ENCODE measurements at places on chromosomes 1 and 21.

GRCh38 chr1:40081871-40082270 lies 15.2 kb downstream of the PPT1 start:
- DNase-seq: no peak

GRCh38 chr1:202143768-202144401 lies 652 bp downstream of the ARL8A start:
- DNase-seq: no peak

DNA sequence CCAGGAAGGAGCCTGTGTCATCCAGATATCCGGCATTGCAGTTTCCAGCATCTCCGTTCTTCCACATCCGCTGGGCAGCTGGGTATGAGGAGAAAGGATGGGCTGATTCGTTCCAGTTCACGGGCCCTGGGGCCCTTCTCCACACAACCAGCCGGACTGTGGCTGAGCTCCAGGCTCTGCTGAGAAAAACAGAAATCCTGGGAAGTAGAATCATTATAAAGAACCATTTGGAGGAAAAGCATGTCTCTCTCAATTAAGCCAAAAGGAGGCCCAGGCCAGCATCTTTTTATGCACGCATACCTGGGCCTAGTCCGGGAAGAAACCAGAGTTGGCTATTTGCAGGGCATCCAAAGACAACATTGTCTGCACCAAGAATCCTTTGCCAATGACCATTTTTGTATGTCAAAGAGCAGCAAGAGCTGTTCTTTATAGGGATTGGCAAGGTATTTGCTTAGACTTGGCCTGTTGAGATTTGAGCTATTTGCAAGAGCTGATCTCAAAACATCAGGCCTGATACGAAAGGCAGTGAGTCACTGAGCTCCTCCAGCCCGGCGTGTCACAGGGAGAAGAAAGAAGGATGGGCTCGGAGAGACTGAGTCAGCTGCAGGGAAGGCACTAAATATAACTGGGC lies 84.9 kb upstream of the ARHGEF16 start:
- DNase-seq: no peak

DNA sequence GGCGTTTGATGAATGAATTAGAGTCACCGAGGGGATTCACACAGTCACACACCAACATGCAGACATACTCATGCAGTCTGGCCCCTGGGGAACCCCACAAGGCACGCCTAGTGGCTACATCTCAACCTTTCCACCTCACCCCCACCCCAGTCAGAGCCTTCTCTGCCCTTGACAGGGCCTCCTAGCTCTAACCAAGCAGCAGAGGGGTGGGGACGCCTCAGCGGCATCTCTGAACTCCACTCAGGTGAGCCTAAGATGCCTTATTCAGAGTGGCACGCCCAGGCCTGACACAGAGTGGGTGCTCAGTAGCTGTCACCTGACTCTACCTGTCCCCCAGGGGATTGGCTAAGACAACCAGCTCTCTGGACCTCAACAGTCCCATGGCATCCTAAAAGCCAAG lies 3.7 kb upstream of the SDC3 start:
- no peak for DNase-seq

DNA sequence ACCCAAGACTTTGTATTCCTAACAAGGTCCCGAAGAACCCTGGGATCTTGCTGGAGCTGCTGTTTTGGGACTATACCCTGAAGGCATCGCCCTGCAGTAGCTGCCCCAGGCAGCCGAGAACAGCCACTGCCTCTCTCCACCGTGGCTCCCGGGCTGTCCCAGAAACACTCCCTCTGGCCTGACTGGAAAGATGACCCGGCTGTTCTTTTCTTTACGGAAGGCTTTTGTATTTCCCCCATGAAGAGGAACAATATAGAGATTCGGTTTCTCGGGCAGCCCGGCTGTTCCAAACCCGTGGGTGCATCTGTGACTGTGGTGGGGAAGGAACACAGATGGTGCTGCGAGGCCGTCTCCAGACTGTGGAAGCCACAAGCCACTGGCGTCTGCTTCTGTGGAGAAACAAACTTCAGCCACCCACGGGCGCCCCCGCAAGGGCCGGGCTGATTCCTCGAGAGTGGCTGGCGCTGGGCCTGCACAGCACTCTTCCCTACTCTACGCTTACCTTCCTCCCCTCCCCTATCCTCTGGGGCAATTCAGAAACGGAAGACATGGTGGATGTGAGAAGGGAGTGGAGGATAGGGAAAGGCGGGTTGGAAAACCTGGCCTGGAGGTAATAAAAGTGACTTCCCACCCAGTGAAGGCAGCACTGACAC lies 33.7 kb upstream of the VASH2 start:
- no peak for DNase-seq

DNA sequence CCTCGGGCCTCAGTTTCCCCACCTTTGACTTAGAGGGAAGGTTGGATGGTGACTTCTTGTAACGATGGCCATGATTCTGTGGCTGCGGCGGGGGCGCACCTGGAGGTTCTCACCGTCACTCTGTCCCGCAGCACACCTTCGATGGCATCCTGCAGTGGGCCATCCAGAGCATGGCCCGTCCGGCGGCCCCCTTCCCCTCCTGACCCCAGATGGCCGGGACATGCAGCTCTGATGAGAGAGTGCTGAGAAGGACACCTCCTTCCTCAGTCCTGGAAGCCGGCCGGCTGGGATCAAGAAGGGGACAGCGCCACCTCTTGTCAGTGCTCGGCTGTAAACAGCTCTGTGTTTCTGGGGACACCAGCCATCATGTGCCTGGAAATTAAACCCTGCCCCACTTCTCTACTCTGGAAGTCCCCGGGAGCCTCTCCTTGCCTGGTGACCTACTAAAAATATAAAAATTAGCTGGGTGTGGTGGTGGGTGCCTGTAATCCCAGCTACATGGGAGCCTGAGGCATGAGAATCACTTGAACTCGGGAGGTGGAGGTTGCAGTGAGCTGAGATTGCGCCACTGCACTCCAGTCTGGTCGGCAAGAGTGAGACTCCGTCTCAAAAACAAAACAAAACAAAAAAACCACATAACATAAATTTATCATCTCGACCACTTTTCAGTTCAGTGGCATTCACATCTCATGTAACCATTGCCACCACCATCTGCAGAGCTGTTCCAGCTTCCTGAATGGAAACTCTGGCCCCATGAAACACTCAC lies 2.1 kb upstream of the PFKL start:
- peak; percentile 47 for DNase-seq

DNA sequence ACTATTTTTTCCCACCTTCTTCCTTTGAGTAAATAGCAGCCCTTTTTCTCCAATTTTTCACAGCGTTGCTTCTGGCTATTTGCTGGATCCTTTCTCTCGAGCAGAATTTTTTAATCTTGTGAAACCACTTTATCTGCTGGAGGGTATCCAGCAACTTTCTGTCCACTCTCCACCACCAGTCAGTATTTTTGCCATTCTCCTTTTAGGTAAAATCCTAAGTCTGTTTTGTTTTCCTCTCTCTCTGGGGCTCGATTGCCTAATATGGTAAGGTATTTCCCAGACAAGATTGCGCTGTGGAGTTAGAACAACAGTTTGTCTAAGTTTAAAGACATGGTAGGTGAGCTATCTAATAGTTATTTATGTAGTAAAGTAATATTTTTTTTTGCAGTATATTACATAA lies 156.9 kb downstream of the PPP1R12B start:
- DNase-seq: no peak
